NCI-H446 (cell line): ENCODE measurements at places on chromosomes 11 and 22.

DNA sequence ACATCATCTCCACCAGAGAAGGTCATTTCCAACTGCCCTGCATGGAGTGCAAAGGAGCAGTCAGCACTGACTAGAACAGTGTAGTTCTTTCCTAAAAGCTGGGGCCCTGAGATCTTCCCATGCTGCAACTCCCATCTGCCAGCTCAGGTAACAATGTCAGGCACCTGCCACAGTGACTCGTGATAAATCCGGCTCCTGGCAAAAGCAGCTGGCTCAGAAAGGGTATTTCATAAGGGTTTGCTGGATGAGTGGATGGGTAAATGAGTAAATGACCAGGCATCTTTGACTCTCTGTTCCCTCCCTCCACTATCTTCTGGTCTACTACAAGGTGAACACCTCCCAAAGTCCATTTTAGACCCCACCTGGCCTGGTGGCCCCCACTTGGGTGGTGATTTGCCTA lies 403.6 kb downstream of the NXPE2 start:
- DNase-seq, result no peak

GRCh38 chr22:36015155-36015810 lies 13.3 kb downstream of the RBFOX2 start:
- no peak for DNase-seq

DNA sequence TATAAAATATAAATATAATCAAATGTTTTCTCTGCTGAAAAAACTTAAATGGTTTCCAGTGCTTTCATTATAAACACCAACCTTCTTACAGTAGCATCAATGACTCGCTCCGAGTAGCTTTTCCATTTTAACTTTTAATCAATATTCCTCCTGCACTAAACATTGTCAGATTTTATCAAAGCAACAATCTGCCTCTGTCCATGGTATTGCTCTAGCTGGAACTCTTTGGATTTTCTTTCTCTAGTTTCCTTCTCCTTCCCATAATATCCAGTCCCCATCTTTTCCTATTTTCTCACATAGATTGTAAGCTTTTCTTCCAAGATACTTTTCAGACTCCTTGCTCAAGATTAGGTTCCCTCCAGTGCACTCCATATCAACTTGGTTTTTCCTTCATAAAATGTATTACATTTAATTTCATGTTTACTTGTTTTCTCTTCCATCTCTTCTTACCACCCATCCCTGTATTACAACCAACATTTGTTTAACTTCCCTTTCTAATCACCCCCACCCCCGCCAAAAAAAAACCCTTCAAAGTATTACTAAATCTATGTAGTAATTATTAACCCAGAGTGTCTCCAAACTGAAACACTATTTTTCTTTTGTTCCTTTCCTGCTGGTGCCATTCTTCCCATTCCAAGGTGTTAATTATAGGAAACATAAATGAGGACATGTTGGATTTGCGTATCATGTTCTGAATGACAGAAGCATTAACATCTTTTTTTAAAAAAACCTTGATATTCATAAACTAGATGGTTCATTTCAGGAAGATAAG lies 716.5 kb downstream of the NELL1 start:
- no peak for DNase-seq

DNA sequence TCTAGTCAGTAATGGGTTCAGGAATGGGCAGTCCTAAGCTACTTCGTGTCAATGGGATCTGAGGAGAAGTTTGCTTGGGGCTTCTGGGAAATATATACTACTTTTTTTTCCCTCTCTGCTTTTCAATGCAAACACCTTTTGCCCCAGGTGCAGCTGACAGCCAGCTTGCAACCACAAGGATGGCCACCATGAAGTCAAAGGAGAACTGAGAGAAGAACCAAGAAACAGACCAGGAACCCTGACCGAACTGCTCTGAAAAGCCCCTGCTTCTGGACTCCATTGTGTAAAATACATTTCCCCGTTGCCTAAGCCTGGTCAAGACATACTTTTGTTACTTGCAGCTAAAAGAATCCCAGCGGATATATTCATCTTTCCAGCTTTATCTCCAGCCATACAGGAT lies 20.1 kb upstream of the CD44 start:
- no peak for DNase-seq

GRCh38 chr11:561148-562003 lies 606 bp downstream of the RASSF7 start:
- DNase-seq, result no peak

DNA sequence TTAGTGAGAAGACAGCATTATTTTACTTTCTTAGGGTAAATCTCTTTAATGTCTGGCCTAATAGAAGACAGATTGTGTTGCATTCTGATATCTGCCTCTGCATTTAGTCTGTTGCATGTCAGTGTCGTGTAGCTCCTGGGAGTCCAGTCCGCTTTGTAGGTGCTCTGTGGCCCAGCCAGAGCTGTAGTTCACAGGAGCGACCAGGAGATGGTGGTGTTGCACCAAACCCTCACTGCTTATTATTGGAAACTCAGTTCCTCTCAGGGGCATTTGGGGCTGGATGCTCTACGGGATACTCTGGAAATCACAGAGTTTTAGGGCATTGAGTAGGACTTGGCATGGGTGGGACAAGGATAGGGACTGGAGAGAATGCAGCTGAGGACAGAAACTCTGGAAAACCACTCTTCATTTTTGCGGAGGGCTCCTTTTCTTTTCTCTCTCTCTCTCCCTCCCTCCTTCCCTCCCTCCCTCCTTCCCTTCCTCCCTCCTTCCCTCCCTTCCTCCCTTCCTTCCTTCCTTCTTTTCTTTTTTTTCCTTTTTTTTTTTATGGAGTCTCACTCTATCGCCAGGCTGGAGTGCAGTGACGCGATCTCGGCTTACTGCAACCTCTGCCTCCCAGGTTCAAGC lies 21.7 kb downstream of the MIAT start:
- DNase-seq, result peak; percentile 87

- DNase-seq, result no peak
Measured at GRCh38 chr11:126366064-126366822, 10.8 kb downstream of the ST3GAL4 start.

GRCh38 chr22:45284705-45285262 lies at the start of gene UPK3A:
UPK3A (plus strand) TSS chr22:45284949; CDS start chr22:45285014, 65 bp downstream.
- DNase-seq, result no peak

DNA sequence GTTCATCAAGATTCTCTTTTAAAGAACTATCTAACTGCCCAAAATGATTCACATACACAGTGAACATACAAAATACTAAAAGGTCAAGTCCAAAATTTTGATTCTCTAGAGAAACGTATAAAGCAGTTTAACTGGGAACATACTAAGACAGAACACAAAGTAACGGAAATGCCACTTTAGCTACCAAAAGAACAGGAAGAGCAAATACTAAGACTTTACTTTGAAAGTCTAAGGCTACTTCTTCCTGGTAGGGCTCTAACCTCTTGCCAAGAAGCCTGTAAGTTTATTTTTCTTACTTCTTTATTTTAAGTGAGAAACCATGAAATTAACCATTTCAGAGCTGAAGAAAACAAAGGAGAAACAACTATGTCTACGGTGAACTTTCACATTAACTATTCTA lies 6.2 kb downstream of the PICALM start:
- DNase-seq, result no peak

GRCh38 chr11:33721426-33721825 lies 14.8 kb downstream of the CD59 start:
- peak; percentile 77 for DNase-seq

- no peak for DNase-seq
Measured at GRCh38 chr11:1778141-1778911, 14.6 kb upstream of the CTSD start.

- no peak for DNase-seq
Measured at GRCh38 chr11:29171360-29171950, 845.4 kb downstream of the KCNA4 start.

DNA sequence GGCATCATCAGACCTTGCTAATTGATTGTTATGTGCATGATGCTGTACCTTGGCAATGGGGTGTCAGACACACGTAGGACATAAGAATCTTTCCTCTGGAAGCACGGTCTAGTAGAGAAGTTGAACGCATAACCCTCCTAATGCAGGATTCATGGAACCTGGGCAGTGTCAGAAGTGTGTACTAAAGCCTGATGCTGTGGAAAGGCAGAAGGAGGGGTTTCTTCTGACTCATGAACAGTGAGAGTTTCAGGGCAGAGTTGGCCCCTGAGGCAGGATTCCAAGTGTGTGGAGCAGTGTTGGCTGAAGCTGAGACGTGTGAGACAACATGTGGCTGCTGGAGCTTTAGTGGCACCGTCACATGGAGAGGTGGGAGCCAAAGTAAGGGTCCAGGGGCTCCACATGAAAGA lies 3.5 kb downstream of the PANX1 start:
- DNase-seq, result peak; percentile 50

DNA sequence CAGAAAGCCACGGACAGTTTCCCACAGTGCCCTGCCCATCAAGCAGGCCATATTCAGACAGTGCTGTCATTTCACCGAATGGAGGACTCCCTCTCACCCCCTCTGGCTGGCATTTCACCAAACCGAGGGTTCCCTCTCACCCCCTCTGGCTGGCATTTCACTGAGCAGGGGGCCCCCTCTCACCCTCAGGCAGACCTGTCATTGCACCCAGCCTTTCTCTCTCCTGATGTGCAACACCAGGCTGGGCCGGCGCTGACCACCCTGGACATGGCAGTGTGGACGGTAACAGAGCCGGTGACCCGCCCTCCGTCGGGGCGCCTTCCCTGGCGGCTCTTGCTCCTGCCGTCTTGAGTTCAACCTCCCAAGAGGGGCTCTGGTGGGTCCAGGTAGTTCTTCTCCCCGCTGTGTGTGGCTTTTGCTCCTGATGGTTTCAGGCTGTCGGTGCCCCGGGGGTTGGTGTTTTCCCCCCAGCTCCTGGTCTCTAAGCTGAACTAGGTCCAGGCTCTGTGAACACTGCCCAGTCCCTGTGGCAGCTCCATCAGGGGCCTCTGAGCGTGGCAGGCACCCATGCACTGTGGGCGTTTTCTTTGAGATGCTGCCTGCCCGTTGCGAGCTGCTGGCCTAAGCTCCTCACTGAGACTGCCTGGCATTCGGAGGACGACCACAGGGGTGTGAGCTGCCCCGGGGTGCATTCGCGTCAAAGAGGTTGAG lies 46.9 kb downstream of the SMIM38 start:
- no peak for DNase-seq

DNA sequence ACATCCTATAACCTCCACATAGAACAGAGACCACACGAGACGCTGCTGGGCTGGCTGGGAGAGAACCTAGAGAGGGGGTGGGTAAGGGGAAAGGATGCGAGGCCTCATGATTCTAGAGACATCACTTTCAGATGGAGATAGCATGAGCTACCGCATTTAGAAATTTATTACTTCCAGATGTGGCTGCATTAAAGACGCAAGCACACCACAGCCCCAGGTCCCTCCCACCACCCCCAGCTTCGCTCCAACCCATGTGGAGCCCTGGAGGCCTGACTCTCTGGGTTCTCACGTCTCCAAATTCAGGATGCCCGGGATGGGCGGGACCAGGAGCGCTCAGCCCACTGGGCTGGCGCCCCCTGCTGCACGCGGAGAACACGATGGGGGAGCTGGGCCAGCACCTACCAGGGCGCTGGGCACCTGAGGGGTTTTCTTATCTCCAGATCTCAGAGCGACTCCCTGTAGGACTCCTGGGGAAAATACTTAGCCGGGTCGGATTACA lies 13.6 kb downstream of the MRPL21 start:
- DNase-seq, result no peak

DNA sequence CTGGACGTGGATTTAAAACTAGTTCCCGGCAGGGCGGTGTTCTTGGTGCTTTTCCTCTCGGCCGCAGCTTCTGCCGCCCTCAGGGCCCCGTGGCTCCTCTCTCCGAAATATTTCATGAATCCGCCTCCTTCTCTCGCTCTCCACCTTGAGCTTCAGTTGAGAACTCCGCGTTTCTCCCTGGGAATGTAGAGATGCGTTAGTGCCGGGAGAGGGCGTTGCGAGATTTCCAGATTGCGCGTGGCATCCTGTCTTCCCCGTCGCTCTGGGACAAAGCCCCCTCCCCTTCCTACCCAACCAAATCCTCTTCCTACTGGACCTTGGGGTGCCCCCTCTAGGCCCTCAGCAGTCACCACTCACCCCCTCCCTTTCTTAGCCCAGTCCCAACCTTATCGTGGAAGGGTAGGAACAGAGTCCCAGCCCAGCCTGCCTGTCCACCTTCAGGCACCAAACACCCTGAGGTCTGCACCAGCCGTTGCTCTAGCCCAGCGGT lies 15.5 kb upstream of the RAC2 start:
- no peak for DNase-seq

DNA sequence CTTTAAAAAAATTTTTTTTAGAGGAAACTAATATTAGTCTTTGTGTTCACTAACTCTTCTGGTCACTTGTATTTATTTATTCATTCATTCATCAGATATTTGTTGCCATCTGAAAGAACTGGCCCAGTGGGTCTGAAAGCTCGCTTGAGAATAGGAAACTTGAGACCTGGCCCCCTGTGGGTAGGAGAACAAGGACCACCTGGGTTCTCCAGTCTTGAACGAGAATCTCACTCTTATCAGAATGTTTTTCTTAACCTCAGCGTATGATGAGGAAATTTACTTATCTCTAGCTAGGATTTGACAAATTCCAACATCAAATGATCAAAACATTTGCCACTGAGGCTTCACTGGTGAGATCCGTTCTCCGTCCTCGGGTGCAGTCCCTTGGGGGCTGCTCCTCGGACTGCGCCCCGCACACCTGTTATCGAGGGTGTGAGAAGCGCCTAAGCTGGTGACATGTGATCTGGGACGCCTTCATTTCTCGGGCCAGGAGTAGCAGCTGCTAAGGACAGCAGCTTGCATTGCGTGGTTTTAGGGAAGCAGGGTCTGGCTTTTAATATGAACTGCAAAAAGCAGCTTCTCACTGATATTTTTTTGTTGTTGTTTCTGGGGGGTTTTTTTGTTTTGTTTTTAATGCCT lies 6.3 kb downstream of the C22orf31 start:
- DNase-seq, result no peak

GRCh38 chr22:39859903-39860588 lies 33.5 kb downstream of the ENTHD1 start:
- DNase-seq, result no peak

GRCh38 chr11:77819921-77820564 lies 479 bp downstream of the RSF1 start:
- peak; percentile 29 for DNase-seq

GRCh38 chr11:12092714-12093113 lies 17.7 kb upstream of the MICAL2 start:
- DNase-seq, result no peak

GRCh38 chr11:3132831-3133260 lies 32.3 kb downstream of the OSBPL5 start:
- peak; percentile 18 for DNase-seq

DNA sequence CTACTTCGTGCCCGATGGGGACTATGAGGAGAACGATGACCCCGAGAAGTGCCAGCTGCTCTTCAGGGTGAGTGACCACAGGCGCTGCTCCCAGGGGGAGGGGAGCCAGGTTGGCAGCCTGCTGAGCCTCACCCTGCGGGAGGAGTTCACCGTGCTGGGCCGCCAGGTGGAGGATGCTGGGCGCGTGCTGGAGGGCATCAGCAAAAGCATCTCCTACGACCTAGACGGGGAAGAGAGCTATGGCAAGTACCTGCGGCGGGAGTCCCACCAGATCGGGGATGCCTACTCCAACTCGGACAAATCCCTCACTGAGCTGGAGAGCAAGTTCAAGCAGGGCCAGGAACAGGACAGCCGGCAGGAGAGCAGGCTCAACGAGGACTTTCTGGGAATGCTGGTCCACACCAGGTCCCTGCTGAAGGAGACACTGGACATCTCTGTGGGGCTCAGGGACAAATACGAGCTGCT lies 751 bp downstream of the FIBIN start:
- no peak for DNase-seq
